ENCODE measurements at places on chromosomes 6 and 20. TPM values are rescaled to one million over a fixed set of nuclear protein-coding genes. Genes with fewer than 3 reads are reported as not detected.

The PAK5 gene
- total RNA-seq: not detected

- H3K4me3 ChIP-seq: no peak overlapping the region
- H3K36me3 ChIP-seq: no peaks in the 10 kb centered on the region
- no peak overlapping the region for H3K27ac ChIP-seq
- no peak for DNase-seq
- H3K27me3 ChIP-seq: peaks cover 42% of the 10 kb centered on the region
These were observed 2.8 kb upstream of the CCDC170 start for GRCh38 chr6:151490996-151491395.

DNA sequence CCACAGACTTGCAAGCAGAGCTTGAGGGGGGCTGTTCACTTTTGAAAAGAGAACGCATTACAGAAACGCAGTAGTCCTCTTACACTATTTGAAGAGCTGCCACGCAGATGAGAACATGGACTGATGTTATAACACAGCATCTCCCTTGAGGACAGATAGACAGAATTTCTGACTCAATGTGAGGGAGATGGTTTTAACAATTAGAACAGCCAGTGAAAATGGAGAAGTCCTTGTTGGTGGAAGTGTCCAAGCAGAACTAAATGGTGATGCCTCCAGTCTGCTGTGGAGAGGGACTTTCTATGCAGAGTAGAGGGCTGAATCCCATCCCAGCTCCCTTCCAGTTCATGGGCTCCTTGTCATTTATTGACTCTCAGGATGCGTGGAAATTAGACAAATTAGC is 100.0 kb downstream of the RREB1 start:
- no peak overlapping the region for H3K4me3 ChIP-seq
- no peak overlapping the region for H3K27ac ChIP-seq
- H3K27me3 ChIP-seq: no peaks in the 10 kb centered on the region
- H3K36me3 ChIP-seq: peaks cover 27% of the 10 kb centered on the region
- H3K4me1 ChIP-seq: no peaks in the 10 kb centered on the region

The LY6G6D gene
- total RNA-seq: not detected

DNA sequence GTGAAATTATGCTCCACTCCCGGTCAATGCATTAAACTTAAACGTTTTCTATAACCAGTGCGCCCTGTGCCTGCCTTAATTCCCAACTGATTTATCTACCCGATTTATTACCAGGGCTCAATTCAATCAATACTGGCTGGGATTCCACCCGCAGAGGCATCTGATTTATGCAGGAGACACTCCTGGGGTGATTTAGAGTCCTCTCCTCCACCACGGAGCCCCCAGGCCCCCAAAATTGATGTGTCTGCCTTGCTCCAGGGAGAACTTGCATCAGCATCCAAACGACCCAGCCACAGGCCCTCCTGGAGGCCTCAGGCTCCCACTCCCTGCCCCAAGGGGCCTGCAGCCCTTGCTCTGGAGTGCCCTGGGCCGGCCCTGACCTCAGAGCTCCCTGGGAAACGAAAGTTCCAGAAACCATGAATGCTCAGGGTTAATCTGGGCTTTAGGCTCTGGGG is 29.5 kb downstream of the ANKRD60 start:
- no peaks in the 10 kb centered on the region for H3K36me3 ChIP-seq
- H3K4me3 ChIP-seq: no peak overlapping the region
- no peaks in the 10 kb centered on the region for H3K4me1 ChIP-seq
- no peaks in the 10 kb centered on the region for H3K27me3 ChIP-seq
- no peak for DNase-seq

GRCh38 chr20:36418711-36419110 is 112.6 kb downstream of the DLGAP4 start:
- peaks cover 6% of the 10 kb centered on the region for H3K27me3 ChIP-seq
- H3K4me3 ChIP-seq: no peak overlapping the region
- H3K27ac ChIP-seq: no peak overlapping the region
- H3K36me3 ChIP-seq: no peaks in the 10 kb centered on the region
- DNase-seq: no peak

Measured in activated CD4-positive, alpha-beta memory T cell treated with anti-CD3 and anti-CD28 coated beads, Interleukin-2, amount 10 ng/mL, durations not matched to agents 7 days and 5 days (primary cell).